Activated naive CD4-positive, alpha-beta T cell treated with anti-CD3 and anti-CD28 coated beads for 36 hours (primary cell): ENCODE measurements at places on chromosomes 6 and 20. TPM values are rescaled to one million over a fixed set of nuclear protein-coding genes. Genes with fewer than 3 reads are reported as not detected.

The TP53TG5 gene
- total RNA-seq = 0.59 TPM

The CALHM5 gene
- not detected for total RNA-seq

The UBD gene
- 0.31 TPM for total RNA-seq

- no peak for DNase-seq
Measured at GRCh38 chr6:42933205-42933604, 3.9 kb downstream of the CNPY3 start.

DNA sequence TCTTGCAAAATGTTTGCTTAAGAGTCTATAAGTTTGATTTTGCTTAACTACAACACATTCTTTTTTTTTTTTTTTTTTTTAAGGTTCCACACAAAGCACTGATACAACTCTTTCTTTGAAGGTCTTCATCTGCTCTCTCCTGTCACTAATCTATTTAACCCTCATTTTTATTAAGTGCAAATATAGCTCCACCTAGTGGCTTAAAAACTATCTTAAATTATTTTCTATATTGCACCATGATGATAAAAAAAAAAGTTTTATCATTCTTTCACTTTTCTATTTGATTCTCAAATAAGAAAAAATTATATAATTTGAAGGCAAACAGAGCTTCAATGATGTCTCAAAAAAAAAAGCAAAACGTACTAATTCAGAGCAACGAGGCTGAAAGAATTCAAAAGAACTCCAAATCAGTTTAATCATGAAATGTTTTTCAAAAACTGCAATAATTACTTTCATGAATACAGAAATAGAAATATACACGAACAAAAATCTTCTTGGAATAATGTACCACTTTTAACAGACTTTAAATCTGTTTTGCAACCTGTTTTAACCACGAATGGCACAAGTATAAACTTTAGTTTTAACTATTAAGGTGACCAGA is 12.8 kb downstream of the ESF1 start:
- no peak for DNase-seq

GRCh38 chr6:13614126-13614925 is 809 bp upstream of the NOL7 start:
- DNase-seq = peak; percentile 34

GRCh38 chr6:14499841-14500240 is 382.3 kb downstream of the CD83 start:
- no peak for DNase-seq

- peak; percentile 21 for DNase-seq
Measured at GRCh38 chr6:328136-328670, 35.9 kb downstream of the DUSP22 start.

- no peak for DNase-seq
Measured at GRCh38 chr6:43929511-43929910, 159.5 kb downstream of the VEGFA start.
